ENCODE measurements at places on chromosomes 5 and 9.

GRCh38 chr5:158811350-158811749 lies 288.4 kb downstream of the EBF1 start:
- DNase-seq = no peak

DNA sequence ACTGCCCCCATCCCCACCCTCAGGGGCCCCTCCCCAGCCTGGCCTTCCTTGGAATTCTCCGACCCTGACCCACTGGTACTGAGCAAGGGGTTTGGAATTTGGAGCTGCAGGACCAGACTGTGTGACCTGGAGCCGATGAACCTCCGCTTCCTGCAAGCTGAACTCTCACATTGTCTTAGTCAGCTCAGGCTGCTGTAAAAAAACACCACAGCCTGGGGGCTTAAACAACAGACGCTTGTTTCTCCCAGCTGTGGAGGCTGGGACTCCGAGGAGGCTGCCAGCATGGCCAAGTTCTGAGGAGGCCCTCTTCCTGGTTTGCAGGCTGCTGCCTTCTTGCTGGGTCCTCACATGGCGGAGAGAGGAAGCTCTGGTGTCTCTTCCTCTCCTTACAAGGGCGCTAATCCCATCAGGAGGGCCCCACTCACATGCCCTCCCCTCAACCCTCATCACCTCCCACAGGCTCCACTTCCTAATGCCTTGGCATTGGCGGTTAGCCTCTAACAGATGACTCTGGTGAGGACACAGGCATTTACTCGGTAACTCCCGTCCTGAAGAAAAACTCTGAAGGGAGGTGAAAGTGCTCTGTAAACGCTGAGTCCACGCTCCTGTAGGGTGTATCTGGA lies 42.4 kb downstream of the C5orf15 start:
- DNase-seq = no peak

DNA sequence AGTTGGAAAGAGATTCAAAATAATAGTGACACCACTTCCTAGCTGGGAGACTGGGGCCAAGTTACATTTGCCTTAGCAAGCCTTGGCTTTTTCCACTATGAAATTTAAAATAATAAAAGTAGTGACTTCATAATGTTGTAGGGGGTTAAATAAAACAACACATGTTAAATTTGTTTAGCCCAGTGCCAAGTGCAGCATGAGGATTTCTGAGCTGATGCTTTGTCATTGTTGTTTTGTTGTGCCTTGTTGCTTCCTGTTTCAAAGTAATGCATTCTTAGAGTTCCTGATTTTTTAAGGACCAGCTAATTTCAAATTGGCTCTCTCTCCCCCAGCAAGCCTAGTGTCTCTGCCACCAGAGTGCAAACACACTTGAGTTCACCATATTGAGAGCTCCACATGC lies 270.7 kb upstream of the PAPPA start:
- no peak for DNase-seq

DNA sequence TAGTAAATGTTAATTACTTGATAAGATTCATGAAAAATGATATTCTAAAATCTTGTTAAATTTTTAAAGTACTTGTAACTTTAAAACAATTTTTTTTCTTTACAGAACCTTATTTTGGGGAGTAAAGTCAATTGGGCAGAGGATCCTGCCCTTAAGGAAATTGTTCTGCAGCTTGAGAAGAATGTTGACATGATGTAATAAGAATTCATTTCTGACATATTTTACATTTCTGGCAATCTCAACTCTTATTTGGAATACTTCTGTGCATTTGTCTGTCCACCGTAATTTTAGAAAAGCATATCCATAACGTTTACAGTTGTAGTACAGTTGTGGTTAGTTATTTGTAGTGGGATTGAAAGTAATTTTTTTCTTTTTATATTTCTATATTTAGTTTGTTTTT lies 20.2 kb downstream of the CENPH start:
- DNase-seq = no peak

- no peak for DNase-seq
Observed at GRCh38 chr5:137316346-137316736, 182.8 kb downstream of the SPOCK1 start.

- DNase-seq = no peak
Observed at GRCh38 chr5:157059891-157060290, 975 bp upstream of the HAVCR1 start.

DNA sequence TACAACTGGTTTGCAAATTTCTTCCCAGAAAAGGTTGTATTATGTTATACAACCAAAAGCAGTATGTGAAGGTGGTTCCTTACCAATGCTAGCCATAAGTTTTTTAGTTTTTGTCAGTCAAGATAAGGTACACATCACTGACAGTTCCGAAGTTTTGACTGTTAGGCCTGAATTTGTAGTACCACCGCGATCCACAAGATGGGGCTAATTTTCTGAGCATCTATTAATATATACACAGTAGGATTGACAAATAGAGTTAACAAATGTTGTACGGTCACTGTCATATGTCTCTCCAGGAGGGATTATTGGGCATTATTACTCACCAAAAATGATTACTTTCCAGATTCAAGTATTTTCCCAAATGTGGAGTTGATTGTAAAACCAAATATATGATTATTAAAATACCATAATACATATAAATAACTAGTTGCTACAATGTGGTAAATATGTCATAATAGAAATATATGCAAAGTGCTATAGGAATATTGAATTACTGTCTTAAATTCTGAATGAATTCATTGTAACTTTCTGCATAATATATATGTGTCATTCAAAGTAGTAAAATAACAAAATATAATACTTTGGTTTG lies 28.4 kb upstream of the LRRC19 start:
- DNase-seq = no peak

DNA sequence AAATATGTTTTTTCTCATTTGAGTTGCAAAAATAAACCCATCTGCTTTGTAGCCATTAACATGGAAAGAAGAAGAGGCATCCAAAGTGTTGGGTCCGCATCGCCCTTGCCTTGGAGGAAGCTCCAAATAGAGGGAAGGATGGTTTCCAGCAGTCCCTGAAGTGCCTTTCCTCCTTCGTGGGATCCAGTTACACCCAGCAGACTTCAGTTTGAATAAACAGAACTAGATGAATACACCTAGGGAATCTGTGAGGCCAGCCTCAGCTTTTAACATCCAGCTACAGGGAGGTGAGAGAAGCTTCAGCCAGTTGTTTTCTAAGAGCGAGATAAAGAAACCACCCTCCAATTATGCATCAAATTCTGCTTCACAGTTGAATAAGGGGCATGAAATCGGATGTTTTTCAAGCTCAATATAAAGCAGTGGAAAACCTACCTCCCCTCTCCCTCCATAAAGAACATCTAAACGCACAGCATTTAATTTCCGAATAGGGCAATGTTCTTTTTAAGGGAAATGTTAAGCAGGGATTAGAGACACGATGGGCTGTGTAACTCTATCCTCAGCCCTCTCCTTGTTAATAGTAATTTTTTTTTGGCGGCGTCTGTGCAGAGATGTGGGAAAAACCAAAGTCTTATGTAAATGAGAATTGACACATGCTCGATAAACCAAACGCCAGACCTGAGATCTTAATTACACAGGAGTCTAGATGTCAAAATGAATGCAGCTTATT lies 264.7 kb downstream of the SLIT3 start:
- DNase-seq = no peak

DNA sequence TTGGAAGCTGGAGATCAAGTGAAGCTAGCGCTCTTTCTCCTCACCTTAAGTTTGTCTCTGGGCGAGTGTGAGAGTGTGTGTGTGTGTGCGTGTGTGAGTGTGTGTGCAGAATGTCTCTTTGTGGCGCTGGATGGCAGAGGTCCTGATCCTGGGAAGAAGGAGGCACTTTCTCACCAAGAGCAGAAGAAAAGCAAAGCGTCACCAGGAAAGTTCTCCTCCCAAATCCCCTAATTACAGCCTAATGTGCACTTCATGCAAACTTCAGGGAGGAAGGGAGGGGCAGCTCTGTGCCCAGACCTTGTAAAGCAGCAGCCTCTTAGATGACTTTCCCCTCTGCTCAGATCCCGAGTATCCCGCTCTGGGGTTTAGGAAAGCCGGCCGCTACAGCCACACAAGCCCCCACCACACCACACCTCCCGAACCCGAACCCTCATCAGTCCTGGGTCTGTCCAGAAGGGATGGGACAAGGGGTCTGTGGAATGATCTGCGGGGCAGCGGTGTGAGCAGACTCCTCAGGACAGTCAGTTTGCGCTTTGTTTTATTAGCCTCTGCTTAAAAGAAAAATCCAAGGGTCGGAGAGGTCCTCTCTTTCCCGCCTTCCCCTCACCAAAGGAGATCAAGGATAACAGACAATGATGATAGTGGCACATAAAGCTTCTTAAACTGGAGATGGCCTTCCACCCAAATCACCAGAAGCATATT lies at the start of gene HAPLN1:
HAPLN1 (minus strand) TSS at position 20 of the 702 bp plus-strand sequence. CDS start 47,332 bp downstream, outside the sequence.
- DNase-seq = no peak

DNA sequence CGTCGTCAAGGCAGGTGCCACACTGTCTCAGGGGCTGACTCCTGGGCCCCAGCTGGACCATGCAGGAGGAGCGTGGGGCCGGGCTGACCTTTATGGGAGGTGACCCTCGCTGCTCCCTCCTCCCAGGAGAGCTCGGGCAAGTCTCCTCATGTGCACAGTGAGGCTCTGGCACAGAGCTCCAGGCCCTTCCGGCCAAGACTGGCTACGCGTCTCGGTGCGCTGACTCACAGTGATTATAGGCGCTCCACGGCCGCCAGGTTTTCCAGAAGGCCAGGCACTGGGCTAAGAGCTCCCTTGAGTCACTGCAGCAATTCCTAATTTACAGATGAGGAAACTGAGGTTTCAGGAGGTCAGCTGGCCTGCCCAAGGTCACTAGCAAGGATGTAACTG lies 47.4 kb downstream of the VAV2 start:
- DNase-seq = peak; percentile 48

- DNase-seq = peak; percentile 84
Observed at GRCh38 chr5:16936150-16936988, at the start of gene MYO10. Gene MYO10 (minus strand): TSS chr5:16936288. CDS start chr5:16935808, 480 bp downstream.

GRCh38 chr9:128969491-128969890 lies 22.0 kb downstream of the NUP188 start:
- no peak for DNase-seq

- DNase-seq = no peak
Observed at GRCh38 chr9:127014216-127014909, 99.8 kb downstream of the RALGPS1 start.

DNA sequence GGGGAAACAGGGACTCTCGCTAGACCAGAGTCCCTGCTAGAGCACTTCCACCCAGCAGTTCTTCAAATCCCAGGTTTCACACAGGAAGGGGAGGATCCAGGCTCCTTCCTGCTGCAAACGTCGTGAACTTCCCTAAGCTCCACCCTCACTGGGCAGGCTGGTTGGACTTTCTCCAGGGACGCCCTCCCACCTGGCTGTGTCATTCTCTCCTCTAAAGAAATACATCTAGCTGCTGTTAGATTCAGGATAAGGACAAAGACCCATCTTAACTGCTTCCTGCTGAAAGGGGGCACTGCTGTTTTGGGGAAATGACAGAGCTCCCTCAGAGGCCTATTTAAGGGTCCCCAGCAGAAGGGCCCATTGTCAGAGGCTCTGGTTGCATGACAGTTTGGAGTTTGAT lies 230.7 kb downstream of the SEMA6A start:
- DNase-seq = no peak
